Left lobe of liver (tissue), 2 donors: ENCODE measurements at places on chromosomes 2 and 18. TPM values are rescaled to one million over a fixed set of nuclear protein-coding genes. Genes with fewer than 3 reads are reported as not detected.

The KLHL30 gene
- total RNA-seq: 0.10 TPM

The NTSR2 gene
- not detected for total RNA-seq

- DNase-seq: no peak
Observed at GRCh38 chr18:32550963-32551362, 80.3 kb upstream of the GAREM1 start.

GRCh38 chr18:75218065-75218923, 7.7 kb downstream of the TSHZ1 start:
- DNase-seq: no peak

- no peak for DNase-seq
Observed at GRCh38 chr2:53498210-53498609, 269.4 kb upstream of the CHAC2 start.

The RAB27B gene
- total RNA-seq: 1.0 TPM

GRCh38 chr18:37381554-37381953, 184.0 kb downstream of the CELF4 start:
- DNase-seq: no peak

The GULP1 gene
- total RNA-seq: 1.2 TPM

- DNase-seq: no peak
Observed at GRCh38 chr2:83528767-83529166, 930.3 kb downstream of the SUCLG1 start.

- no peak for DNase-seq
Observed at GRCh38 chr18:48230467-48231113, 178.6 kb downstream of the ZBTB7C start.

DNA sequence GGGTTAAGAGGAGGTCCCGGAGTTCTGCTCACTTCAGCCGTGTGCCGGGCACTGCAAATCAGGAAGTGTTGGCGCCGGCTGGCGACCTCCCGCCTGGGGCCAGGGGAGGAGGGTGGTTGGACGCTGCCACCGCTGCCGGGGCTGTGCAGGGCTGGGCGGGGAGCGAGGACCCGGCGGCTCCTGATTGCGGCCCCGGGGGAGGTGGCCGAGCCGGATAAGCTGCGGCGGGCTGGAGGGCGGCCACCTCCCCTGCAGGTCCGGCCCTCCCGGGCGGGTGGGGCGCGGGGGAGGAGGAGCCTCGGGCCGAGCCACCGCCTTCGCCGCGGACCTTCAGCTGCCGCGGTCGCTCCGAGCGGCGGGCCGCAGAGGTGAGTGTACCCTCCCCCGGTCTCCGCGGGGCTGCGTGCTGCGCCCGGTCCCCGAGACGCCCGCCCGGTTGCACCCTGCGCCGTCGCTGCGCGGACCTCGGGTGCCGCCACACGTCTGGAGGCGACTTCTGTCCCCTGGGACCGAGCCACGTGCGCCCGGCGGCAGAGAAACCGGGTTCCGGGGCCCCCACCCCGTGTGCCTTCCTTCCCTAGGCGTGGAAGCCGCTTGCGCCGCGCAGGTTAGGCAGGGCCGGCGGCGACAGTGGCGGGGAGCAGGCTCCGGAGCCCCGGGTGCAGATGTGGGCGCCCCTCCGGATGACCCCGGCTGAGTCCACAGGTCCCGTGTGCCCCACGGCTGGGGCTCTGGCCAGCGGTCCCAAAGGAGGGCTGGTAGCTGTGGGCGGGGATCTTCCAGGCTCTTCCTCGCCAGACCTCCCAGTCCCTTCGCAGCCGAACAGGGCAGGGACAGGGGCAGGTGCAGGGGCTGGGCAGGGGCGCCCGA, at the start of gene STEAP3:
Gene STEAP3, plus strand, starts transcription at position 314 of the 870 bp plus-strand sequence. CDS start 7,179 bp downstream, outside the sequence.
- peak; percentile 97 for DNase-seq

- no peak for DNase-seq
Observed at GRCh38 chr2:190267302-190267701, 52.3 kb downstream of the HIBCH start.

GRCh38 chr2:206647985-206648384, 5.7 kb downstream of the FAM237A start:
- no peak for DNase-seq

The AKAIN1 gene
- total RNA-seq: 0.88 TPM

The SRD5A2 gene
- 7.6 TPM for total RNA-seq

The RELCH gene
- 11.1 TPM for total RNA-seq

- no peak for DNase-seq
Observed at GRCh38 chr2:190881084-190881597, 520 bp downstream of the GLS start.

The FASTKD1 gene
- 10.6 TPM for total RNA-seq

GRCh38 chr2:71727562-71727961, 274.2 kb downstream of the DYSF start:
- no peak for DNase-seq

DNA sequence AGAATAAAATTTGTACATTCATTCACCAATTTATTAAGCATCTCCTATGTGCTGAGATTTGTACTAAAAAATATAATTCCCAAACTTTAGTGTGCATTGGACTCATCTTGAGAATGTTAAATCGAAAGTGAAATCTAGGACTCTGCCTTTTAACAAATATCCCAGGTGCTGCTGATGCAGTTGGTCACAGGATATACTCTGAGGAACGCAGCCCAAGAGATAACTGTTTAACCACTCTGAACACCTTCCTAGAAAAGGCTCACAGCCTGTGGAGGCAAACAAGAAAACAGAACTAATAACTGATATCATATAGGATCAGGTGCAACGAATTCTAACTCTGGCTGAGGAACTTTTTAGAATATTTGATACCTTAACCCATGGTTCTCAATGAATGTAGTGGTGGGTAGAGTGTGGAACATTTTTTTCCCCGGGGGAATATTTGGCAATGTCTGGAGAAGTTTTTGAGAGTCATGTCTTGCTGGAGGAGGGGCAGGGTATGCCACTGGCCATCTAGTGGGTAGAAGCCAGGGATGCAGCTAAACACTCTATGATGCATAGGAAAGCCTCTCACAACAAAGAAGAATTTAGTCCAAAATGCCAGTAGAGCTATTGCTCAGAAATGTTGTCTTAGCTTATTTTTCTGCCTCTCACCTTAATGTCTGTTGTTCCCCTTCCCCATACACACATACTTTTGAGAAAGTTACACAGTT, 96.5 kb downstream of the EHBP1 start:
- no peak for DNase-seq

- DNase-seq: no peak
Observed at GRCh38 chr2:146040051-146040450, 1520.1 kb upstream of the ZEB2 start.

DNA sequence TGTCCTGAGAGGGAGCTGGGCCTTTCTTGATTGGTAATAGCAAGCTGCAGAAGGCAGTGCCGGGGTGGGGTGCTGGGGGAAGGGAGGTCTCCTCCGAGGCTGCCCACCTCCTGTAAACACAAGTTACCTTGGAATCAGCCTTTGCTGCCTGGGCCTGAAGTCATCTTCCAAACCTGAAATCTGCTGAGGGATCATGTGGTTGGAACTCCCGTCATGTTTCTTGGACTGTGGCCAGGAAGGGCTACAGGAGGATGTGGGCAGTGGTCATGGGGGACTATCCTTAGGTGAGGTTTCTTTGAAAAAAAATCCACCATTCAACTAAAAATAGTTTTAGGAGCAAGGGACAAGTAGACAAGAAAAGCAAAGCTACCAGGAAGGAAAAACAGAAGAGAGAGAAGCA, 74.2 kb downstream of the CDK15 start:
- DNase-seq: no peak

GRCh38 chr18:54228364-54228763, 3.9 kb upstream of the MBD2 start:
- no peak for DNase-seq

- DNase-seq: no peak
Observed at GRCh38 chr18:2547477-2548087, 23.7 kb downstream of the METTL4 start.

DNA sequence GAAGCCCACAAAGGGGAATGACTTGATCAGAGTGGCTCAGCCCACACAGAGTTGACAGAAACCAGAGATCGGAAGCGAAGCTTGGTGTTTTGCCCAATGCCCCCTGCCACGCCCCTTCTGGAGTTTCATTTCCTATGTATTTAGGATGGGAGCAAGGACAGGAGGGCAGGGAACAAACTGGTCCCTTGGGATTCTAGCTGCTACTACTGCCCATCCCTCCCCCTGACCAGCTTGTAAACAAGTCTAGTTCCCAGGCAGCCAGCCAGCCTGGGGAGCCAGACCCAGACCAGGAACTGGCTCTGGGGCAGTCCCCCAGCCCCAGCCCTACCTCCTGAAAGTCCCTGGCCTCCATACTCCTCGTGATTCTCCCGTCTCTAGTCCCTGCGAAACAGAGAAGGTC, 8.3 kb downstream of the WNT6 start:
- no peak for DNase-seq

- DNase-seq: no peak
Observed at GRCh38 chr2:159773426-159773825, 24.6 kb downstream of the CD302 start.

The PPM1B gene
- total RNA-seq: 33.6 TPM

DNA sequence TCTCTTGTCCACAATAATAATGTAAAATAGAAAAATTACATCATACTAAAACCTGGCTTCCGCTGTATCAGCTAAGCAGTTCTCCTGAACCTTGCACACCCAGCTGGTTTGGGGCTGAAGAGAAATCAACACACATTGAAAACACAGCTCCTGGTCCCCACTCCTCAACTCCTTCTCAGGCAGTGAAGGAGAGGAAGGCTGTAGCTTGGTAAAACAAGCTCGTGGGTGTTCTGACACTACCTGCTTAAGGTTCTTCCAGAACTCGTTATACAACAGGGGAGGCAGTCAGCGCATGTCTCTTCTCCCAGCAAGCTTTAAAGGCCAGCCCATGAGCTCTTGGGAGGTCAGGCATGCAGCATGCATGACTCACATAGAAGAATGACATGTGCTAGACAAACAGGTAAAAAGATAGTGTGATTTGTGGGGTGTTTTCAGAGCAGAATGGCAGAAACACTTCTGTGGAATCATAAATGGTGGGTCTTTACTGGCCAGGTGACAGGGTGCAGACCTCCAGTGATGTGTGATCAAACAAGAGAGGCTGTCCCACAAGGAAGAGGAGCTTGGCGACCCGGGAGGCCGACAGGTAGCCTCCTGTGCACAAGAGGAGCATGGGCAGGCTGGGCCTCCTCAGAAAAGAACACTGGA, 69.1 kb downstream of the UXS1 start:
- no peak for DNase-seq

DNA sequence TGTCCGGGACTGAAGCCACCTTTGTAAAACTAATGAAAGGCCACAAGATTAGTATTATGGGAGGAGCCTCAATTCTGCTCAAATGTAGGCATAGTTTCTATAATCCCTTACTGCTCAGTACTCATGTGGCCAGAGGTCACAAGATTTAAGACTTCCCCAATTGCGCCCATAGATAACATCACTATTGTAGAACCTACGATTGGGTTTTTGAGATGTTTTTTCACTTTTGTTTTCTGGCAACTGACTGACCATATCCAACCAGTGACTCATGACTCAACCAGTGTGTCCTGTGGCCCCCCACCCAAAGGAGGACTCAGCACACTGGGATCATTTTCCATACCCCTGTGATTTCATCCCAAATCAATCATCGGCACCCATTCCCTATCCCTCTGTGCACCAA, 15.2 kb upstream of the TSPYL6 start:
- DNase-seq: no peak

DNA sequence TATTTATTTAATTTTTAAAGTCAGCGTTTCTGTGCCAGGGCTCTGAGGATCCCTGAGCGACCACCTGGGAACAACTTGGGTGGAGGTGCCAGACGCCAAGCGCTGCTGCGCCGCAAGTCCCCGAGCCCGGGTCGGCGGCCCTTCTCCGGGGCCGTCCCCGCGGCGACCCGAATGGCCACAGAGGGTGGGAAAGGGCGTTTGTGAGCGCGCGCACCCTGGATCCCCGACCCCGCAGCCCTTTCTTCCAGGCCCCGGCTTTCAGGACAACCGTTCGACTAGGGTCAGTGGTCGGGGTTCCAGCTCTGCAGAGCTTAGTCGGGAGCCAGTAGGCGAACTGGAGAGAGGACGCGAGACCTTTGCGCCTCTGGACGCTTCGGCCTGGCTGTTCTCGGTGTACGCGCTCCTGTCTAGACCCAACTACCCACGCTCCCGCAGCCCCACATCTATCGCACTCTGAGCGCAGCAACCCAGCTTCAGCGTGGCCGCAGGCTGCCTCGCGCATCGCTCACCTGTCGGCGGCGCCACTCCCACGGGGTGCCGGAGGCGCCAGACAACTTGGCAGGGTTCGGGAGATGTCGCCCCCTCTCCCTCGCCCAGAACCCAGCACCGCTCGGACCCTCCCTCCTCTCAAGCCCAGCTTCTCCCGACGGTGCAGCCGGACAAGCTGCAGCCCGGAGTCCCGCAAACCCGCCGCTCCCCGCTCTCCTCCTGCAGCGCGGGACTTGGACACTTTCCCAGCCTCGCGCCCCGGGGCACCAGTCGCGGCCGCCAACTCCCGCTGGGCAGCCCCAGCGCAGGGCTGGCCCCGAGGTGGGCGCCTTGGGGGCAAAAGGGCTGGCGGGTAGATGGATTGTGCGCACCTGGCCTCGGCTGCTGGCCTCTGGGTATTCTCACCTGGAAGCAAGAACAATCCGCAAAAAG, 758 bp downstream of the LYPD1 start:
- no peak for DNase-seq

The C2orf78 gene
- total RNA-seq: not detected

DNA sequence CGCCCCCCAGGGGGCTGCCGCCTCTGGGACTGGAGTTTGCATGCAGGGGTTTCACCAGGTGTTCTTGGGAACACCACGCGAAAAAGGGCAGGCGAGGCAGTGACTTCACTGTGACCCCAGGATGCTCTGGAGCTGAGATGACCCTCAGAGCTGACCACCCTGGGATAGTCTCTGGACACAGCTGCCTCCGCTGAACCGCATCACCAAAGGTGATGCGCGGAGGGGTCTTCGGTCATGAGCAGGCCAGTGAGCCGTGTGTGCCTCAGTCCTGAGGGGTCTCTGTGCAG, 17.5 kb downstream of the GPR35 start:
- no peak for DNase-seq

DNA sequence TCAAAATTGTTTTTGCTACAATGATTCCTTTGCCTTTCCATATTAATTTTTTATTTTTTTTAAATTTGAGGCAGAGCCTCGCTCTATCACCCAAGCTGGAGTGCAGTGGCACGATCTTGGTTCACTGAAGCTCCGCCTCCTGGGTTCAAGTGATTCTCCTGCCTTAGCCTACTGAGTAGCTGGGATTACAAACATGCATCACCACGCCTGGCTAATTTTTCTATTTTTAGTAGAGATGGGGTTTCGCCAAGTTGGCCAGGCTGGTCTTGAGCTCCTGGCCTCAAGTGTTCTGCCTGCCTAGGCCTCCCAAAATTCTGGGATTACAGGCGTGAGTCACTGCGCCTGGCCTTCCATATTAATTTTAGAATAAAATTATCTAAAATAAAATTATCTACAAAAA, 41.3 kb downstream of the PTPN4 start:
- no peak for DNase-seq

GRCh38 chr2:48198371-48198770, 292.1 kb upstream of the FBXO11 start:
- DNase-seq: no peak

DNA sequence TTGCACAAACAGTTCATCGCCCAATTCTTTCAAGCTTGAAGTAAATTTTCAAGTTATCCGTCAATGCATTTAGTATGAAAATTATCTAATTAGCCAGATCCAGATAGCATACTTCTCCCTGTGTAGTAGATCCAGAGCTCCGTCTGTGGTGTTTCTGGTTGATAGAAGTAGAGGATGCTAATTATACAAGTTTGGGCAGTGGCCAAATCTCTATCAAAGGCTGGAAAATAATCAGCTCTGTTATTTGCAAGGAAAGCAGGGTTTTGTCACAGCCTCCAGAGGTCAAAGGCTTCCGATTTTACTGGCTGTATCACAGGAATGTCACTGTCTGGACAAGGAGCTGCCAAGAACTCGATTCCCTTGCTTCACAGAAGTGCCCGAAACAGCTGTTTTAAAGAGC, 28.6 kb downstream of the LRRC30 start:
- no peak for DNase-seq

The ATIC gene
- total RNA-seq: 43.2 TPM

GRCh38 chr2:11904029-11904428, 157.6 kb downstream of the LPIN1 start:
- no peak for DNase-seq
